ENCODE measurements at places on chromosomes 13 and 19.
A peak's percentile ranks its signal among the peaks of the same experiment; 100 is the strongest.

DNA sequence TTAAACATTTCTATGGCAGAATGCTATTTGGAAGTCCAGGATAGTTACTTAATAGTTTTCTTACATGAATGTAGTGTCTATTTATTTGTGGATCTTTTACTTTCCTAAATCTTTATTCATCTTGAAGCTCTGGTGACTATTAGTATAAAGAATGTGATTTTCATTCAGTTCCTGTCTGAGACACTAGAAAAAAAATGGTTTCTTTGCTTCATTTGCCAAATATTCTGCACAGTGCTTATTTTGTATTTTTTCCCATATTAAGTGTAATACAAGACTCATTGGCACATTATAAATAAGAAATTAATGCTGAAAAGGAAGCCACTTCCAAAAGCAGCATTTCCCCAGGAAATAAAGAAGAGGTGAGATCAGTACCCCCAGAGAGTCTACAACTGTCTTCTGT lies 109.8 kb downstream of the POSTN start:
- no peak for DNase-seq

GRCh38 chr19:51320280-51320657 lies 8.8 kb downstream of the IGLON5 start:
- no peak for DNase-seq

- peak; percentile 42 for DNase-seq
These were observed 3.7 kb upstream of the FCER2 start for GRCh38 chr19:7705387-7706187.

DNA sequence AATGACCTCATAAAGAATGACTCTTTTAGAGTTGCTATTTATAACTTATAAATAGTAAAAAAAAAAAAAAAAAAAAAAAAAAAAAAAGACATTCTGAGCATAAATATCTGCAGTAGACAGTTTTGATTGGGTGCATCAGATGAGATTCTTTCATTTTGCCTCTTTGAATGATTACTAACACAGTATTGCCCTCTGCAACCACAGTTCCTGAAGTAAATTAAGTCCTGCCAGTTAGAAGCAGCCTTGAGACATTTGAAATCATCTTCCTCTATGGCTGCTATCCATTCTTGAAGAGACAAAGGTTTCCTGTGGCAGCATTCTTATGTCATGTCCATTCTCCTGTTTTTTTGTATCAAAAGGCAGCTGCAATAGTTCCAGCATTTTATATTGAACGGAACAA lies 892.4 kb upstream of the MIR17HG start:
- DNase-seq: no peak

- no peak for DNase-seq
These were observed 5.3 kb downstream of the MISP start for GRCh38 chr19:756236-756635.

DNA sequence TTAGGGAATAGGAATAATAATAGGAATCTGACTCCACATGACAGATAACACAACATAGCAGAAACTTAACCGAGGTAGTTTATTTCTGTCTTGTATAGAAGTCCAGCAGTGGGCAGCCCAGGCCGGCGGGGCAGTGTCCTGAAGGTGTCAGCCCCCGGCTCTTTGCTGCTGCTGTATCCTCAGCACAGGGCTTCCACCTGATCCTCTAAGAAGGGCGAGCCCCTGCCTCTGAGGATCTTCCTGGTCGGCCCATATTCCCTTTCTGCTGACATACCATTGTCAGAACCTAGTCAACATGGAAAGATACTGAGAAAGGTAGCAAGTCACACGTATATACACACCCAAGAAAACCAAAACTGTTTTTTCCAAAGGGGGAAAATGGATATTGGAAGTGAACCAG lies 56.2 kb upstream of the GPR183 start:
- DNase-seq: no peak

GRCh38 chr13:58949646-58950045 lies 1214.1 kb downstream of the DIAPH3 start:
- no peak for DNase-seq

DNA sequence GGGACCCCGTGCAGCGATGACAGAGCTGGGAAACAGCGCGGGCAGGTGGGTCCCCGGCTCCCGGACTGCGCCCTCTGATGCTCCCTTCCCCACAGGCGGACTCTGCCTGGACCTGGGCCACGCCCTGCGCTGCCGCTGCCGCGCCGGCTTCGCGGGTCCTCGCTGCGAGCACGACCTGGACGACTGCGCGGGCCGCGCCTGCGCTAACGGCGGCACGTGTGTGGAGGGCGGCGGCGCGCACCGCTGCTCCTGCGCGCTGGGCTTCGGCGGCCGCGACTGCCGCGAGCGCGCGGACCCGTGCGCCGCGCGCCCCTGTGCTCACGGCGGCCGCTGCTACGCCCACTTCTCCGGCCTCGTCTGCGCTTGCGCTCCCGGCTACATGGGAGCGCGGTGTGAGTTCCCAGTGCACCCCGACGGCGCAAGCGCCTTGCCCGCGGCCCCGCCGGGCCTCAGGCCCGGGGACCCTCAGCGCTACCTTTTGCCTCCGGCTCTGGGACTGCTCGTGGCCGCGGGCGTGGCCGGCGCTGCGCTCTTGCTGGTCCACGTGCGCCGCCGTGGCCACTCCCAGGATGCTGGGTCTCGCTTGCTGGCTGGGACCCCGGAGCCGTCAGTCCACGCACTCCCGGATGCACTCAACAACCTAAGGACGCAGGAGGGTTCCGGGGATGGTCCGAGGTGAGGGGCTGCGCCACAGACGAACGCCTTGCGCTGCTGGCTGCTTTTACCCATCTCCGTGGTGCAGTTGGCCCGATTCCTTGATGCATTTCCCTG lies 7.8 kb upstream of the SELENOV start:
- DNase-seq: no peak

- no peak for DNase-seq
These were observed 16.4 kb upstream of the EMP3 start for GRCh38 chr19:48308631-48309586.

DNA sequence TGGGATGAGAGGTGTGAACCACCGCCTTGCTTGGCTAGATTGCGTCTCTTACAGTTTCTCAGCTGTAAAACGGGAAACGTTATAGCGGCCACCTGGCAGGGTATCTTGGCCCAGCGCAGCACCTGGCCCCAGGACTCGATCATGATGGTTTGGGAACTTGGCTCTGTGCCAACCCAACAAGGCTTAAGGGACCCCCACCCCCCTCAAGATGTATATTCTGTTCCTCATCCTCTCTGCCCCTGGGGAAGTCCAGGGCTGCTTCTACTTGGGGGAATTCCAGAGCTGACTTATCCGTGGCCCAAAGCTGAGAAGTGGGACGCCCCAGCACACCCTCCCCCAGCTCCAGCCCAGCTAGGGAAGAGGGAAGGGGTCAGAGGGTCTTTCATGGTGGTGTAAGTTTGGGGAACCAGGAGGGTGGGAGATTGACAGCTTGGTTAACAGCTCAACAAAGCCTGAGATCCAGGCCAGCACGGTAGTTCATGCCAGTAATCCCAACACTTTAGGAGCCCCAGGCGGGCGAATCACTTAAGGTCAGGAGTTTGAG lies 695 bp downstream of the ICAM1 start:
- no peak for DNase-seq

DNA sequence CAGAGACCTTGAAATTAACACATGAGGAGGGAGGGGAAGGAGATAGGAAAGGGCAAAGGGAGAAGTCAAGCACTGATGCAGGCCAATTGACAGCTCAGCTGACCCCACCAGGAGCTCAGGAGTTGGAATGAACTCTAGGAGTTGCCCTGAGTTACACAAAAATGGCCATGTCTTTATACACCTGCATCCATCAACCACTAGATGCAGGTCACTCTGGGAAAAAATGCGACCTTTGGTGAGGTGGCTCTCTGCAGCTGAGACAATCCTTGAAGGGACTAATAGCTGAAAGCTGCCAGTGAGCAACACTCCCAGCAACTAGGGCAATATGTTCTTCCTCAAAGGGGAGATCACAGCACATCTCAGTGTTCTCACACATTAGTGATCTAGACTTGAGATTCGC lies 222.8 kb downstream of the RBM26 start:
- DNase-seq: no peak

GRCh38 chr19:47045867-47046470 lies 2.5 kb downstream of the TMEM160 start:
- DNase-seq: no peak

DNA sequence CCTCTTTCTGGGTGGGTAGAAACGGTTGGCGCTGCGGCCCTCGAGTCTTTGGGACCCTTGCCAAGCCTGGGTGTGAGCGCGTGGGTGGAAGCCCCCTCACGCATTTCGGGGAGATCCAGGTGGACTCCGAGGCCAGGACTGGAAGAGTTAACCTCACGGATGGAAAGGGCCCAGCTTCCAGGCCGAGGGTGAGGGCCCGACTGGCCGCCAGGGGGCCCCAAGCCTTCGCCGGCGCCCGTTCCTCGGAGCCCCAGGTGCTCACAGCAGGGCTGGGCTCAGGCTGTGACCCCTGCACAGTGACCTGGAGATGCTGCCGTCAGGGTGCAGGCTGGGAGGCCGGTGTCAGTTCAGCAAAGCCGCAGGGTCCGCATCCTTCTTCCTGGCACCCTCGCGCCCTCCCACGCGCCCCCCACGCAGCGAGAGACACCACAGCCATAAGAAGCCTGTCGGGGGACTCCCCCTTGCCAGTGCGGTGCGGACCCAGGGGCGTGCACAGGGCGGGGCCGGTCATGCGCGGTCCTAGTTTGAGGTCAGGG lies 34.2 kb upstream of the TMEM255B start:
- DNase-seq: no peak
